ENCODE measurements at places on chromosomes 12 and 14.

DNA sequence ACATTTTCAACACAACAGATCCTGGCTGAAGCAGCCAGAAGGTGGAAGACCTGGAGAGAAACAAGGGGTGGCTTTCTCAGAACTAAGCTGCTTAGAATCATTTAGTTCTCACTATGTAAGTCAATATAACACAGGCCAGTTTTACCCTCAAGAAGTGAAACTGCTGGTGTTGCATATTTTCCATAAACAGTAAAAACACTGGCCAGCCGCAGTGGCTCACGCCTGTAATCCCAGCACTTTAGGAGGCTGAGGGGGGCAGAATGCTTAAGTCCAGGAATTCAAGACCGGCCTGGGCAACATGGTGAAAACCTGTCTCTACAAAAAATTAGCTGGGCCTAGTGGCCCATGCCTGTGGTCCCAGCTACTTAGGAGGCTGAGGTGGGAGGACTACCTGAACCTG is 11.6 kb downstream of the STX2 start:
- DNase-seq: no peak

DNA sequence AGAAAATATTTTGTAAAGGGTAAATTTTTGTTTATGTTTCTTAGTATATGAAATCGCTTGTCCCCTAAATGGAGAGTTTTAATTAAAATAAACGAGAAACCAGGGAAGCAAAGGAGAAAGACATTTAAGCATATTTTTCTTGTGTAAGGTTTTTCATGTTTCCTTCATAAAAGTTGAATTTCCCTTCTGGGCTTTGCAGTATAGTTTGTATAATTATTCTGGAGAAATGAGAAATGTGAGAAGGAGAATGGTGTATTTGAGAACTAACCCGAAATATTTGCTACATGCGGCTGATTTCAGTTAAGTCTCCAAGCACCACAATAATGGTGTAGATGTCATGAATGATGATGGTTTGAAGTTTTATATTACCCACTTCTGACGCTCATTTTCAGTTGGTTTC is 307.7 kb upstream of the SEL1L start:
- DNase-seq: no peak

DNA sequence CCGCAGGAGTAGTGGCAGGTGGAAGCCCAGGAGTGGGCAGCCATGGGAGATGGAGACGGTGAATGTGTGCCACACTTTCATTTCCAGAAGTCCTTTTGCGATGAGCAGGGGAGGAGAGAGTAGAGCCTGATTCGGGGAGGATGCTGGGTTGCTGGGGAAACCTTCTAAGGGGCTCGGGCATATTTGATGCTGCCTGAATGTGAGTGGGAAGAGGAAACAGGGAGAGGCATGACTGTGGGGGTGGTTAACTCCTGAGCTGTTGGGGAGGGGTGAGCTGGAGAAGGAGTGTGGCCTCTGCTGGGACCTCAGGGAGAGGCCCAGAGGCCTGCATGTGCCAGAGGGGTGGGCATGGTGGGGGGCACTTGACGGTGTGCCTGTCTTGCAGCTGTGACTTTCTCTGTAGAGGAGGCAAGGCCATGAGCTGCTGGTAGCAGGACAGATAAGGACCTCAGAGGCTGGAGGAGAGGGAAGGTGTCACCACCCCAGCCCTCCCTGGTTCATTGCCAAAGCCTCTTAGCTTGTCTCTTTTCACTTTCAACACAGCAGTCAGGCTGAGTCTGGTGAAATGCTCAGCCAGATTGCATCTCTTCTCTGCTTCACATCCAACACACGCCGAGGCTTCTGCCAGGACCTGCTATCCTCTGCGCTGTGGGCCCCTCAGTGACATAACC is 11.4 kb downstream of the GLT1D1 start:
- no peak for DNase-seq

- no peak for DNase-seq
Observed at GRCh38 chr14:91876492-91876891, 9.2 kb upstream of the TC2N start.

- no peak for DNase-seq
Observed at GRCh38 chr14:93050761-93051160, 65.0 kb downstream of the ITPK1 start.

DNA sequence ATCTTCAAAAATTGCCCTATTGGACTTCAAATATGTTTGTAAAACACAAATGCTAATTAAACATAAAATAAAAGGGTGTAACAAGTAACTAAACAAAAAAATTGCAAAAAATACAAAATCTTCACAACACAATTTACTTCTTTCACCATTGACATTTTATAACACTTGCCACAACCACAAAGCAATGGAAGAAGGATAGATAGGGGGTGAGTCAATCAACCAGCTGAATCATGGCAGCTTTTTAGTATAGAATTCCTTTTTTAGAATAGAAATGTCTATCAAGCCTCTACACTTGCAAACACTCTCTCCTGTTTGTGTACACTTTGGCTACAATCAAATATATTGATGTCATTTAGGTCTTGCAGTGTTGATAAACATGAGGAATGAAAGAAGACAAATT is 232.7 kb downstream of the SLC16A7 start:
- DNase-seq: no peak

DNA sequence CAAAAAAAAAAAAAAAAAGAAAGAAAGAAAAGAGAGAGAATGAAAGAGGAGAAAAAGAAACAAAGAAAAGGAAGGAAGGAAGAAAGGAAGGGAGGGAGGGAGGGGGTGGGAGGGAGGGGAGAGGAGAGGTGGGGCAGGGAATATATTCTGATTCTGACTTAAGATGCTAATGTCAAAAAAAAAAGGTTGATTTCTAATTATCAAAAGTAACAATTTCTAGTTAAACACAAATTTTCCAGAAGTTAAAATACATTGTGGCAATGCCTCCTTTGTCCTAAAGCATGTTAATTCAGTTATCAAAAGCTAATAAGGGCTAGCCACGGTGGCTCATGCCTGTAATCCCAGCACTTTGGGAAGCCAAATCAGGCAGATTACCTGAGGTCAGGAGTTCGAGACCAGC is 7.5 kb downstream of the MPHOSPH9 start:
- no peak for DNase-seq

GRCh38 chr12:21891751-21892217 is 49.4 kb downstream of the ABCC9 start:
- DNase-seq: no peak

DNA sequence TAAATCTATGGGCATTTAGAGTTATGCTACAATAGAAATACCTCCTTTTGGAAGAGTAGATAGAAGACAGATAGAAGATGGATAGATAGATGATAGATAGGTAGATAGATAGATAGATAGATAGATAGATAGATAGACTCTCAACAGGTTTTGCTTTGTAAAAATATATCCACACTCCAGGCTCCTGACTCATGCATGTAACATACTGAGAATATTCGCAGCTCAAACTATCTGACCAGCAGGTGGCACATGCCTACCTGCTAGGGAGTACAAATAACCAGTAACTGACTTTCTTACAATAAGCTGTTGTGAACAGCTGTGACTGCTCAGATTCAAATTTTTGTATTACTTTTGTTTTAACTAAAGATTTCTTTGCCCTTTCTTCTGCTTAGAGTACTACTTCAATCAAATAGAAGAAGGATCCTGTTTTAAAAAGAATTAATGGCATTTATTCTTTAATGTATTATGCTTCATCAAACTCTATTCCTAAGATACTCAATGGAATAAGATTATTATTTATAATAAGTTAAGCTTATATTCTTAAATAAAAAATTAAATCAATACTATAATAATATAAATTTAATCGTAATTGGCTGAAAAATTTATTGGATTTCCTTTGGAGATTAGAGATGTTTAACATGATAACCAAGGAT is 15.8 kb upstream of the CPNE8 start:
- peak; percentile 42 for DNase-seq

DNA sequence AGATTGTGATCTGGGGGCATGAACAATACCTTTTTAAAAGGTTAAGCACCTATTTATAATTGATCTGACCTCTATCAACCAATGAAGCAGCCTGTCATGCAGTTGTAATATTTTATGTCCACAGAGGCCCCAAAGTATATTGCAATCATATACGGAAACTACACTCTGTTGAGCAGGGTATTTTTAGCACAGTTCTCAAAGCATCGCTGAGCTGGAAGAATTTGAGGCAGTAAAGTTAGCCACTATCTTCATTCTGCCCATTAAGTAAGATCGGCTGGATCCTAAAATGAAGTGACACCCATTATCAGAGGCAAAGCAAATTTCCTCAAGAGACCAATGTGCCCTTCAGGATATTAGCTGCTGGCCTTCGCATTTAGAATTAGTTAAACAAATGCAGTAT is 47.7 kb upstream of the GRIP1 start:
- DNase-seq: no peak

DNA sequence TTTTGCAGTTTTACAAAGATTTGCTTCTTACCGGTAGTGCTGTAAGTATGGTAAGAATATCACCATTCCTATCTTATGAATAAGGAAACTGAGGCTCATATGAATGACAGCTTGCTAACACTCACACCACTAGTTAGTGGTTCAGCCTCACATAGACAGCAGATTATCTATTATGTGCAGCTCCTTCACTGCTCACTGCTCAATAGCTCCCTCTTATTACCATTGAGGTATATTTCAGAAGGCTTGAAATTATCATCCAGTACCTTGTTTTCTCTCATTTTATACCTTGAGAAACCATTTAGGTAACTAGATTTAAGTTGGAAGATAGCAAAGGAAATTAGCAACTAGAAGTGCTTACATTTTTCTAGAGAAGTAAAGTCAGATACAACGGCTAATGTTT is 15.5 kb downstream of the RIC8B start:
- no peak for DNase-seq

- peak; percentile 99 for DNase-seq
Observed at GRCh38 chr14:103920981-103921854, 7.0 kb upstream of the TDRD9 start.

DNA sequence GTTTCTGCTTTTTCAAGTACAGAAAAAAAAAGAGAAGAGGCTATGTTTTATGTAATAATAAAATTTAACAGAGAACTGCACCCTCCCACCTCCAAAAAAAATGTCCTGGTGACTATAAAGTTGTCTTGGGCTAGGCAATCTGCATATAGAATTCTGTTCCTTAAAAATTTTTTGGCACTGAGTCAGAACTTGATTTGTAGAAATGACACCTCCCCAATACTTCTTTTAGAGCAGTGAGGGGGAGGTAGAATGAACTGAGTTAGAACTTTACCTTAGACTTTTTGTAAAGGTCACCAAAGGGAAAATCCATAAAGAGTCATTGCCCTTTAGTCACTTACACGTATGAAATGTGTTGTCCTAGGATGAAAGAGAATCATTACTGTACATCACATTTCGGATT is 80.0 kb downstream of the BTG1 start:
- DNase-seq: no peak

- no peak for DNase-seq
Observed at GRCh38 chr12:92757597-92758121, 54.9 kb downstream of the PLEKHG7 start.

GRCh38 chr14:30426463-30426862 is 132.5 kb upstream of the G2E3 start:
- DNase-seq: no peak

DNA sequence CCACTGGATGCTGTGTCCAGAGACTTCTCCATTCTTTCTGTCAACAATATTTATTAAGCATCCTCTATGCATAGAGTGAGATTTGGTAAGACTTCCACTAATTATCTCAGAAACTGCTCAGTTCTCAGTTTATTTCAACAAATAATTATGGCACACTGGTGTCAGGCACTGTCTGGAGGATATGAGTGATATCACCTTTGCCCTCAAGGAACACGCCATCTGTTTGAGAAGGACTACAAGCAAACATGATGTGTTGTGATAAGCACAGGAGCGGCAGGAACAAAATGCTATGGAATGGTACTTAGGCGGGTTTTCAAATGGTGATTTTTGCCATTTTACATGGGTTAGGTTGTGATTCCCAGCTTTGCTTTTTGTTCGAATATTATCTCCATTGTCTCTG is 229.2 kb downstream of the DPF3 start:
- no peak for DNase-seq

GRCh38 chr12:87870493-87871460 is 158.4 kb downstream of the C12orf50 start:
- no peak for DNase-seq

DNA sequence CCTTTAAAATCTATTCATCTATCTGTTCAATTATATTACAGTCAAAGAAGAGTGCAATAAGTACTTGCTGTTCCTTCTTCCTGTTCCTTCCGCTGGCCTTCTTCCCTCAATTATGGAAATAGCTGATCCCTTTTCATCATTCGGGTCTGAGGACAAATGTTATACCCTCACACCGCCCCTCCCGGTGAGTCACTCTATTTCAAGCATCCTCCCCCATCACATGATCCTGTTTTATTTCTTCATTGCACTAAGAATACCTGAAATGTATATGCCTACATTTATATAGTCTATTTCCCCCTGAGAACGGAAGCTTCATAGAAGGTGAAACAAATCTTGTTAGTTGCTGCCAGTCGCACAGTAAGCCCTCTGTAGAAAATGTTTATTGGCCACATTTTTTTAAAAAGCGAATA is 2.5 kb downstream of the SLC38A1 start:
- no peak for DNase-seq

- no peak for DNase-seq
Observed at GRCh38 chr12:124867401-124867930, 3.8 kb upstream of the SCARB1 start.

DNA sequence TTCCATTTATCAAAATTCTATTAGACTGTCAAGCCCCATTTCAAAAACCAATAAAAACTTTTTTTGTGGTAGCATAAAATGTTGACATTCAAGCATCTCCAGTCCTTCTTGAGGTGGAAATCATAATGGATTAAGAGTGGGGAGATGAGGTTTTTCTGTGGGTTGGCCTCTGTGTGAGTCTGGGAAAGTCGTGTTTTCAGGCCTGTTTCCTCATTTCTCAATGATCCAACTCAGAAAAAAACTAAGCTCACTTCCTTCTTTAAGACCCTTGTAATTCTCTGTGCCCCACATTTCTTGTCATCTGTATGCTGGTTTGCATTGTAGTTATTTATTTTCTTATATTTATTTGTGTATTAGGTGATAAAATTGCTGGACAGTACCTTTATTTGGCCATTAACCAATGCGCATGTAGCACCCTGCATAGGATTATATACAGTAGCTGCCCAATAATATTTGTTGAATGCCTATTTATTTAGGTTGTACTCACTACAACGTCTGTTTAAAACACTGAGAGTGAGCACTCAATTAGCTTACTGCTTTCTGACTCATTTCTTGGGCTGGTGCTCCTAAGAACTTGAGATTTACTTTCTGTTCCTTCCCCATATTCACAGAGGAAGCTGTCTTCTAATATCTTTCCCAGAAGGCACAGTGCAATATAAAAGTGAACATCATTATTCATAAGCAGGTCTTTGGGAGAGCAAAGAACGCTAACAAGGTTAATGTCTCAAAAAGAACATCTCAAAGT is 121.9 kb downstream of the DNAI7 start:
- no peak for DNase-seq

GRCh38 chr12:124734224-124734788 is 129.4 kb downstream of the SCARB1 start:
- DNase-seq: no peak

DNA sequence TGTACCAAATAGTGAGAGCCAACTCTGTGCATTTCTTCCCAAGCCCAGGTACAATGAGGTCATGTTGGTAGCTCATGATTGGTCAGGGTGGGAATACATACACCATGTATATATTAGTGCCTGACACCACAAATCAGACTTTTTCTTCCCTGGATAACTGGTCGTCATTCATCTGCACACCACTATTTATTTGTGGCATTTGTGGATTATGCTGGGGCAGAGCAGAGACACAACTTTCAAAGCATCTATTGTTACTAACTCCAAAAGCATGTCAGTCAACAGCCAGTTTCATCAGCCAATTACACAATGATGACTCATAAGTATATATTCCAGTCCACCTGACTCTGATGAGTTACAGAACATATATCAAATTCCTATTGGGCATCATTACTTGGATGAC is 181.7 kb downstream of the ADAMTS20 start:
- no peak for DNase-seq

- DNase-seq: no peak
Observed at GRCh38 chr14:34665785-34666435, 36.0 kb upstream of the SNX6 start.
